NCI-H1092 (cell line): ENCODE measurements at places on chromosomes 3 and 15.

DNA sequence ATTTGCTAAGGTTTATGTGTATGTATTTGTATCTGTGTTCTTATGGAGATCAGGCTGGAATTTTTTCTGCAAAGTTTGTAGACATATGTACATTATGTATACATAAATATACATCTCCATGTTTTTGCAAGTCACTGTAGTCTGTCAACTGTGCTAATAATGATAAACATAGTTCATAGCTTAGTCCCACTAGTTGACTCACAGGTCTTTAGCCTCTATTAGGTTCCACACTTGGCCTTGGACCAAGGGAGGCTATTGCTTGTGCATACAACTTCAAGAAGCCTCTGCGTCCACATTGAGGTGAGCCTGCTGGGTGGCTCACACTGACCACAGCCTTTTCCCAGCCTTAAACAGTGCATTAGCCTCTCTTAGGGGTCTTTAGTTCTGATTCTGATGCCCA is 243.8 kb upstream of the PEX5L start:
- DNase-seq: no peak

GRCh38 chr3:23830869-23831484 is 25.2 kb downstream of the UBE2E1 start:
- DNase-seq: no peak

DNA sequence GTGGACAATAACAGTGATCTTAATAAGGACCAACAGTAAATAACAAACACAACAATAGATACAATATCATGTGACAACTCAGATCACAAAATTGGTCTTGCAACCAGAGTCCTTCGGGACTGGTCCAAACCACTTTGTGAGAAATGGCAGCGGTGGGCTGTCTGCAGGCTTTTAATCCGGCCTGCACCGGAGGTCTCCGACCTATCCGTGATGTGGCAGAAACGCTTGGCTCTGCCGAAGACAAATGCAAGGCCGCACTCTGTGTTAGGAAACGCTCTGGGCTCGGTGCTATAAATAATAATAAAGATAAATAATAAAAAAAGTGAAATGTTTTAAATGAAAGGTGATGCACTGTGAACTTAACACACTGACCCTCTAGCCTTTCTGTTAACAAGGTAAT is 810.6 kb upstream of the NR2F2 start:
- no peak for DNase-seq

- no peak for DNase-seq
Measured at GRCh38 chr3:46888705-46889104, 11.2 kb downstream of the PTH1R start.

- DNase-seq: no peak
Measured at GRCh38 chr3:153242896-153243295, 80.9 kb downstream of the RAP2B start.

GRCh38 chr15:98616397-98616796 is 31.9 kb upstream of the IGF1R start:
- no peak for DNase-seq

GRCh38 chr3:187131981-187132380 is 7.3 kb downstream of the RPL39L start:
- DNase-seq: no peak

DNA sequence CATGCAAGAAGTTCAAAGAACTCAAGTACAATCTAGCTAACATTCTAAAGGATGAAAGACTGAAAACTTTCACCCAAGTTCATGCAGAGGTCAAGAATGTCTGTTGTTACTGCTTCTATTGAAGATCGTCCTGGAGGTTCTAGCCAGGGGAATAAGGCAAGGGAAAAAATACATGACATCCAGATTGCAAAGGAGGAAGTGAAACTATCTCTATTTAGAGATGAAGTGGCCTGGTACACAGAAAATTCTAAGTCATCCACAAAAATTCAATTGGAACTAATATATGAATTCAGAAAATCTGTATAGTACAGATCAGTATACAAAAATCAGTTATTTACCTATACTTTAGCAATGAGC is 693.0 kb downstream of the NR2F2 start:
- DNase-seq: no peak

GRCh38 chr3:20123131-20123652 is 62.8 kb downstream of the SGO1 start:
- no peak for DNase-seq

GRCh38 chr15:63250312-63250965 is 27.0 kb upstream of the APH1B start:
- no peak for DNase-seq

DNA sequence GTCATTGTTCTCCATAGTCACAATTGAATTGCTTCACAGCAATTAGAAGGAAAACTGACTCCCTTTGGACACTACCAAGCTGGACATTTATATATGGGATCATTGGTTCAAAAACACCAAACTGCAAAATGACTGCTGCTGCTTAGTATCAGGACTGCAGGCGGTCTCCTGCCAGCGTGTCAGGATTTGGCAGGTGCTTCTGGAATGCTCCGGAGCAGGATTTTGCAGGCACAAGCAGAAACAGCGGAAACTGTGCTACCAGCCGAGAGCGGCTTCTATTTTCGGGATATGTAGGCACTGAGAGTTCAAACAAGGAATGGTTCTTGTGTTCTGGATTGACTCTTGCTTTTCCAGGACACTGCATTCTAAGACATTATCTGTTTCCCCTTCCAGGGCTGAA is 95.5 kb downstream of the SSR3 start:
- no peak for DNase-seq

DNA sequence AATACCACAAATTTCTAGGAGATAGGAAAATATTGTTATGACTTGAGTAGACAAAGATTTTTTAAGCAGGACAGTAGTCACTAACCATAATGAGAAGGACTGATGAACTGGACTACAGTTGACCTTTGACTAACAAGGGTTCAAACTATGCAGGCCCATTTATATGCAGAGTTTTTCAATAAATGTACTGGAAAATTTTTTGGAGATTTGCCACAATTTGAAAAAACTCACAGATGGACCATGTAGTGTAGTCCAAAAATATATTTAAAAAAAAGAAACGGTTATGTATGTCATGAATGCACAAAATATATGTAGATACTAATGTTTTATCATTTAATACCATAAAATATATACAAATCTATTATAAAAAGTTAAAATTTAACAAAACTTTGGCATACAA is 151.8 kb downstream of the LRRN1 start:
- no peak for DNase-seq

GRCh38 chr3:184241447-184242296 is 7.1 kb downstream of the ALG3 start:
- no peak for DNase-seq
